ENCODE measurements at places on chromosomes 1 and 21. TPM values are rescaled to one million over a fixed set of nuclear protein-coding genes. Genes with fewer than 3 reads are reported as not detected.

The DR1 gene
- total RNA-seq: 49.9 TPM

The F13B gene
- not detected for total RNA-seq

The CSF3R gene
- total RNA-seq: 0.41 TPM

The HES5 gene
- not detected for total RNA-seq

The RHBG gene
- not detected for total RNA-seq

The ARF1 gene
- total RNA-seq: 375 TPM

The FAF1 gene
- 44.0 TPM for total RNA-seq

The KLHDC9 gene
- total RNA-seq: not detected

The TDRD10 gene
- total RNA-seq: not detected

The JUN gene
- total RNA-seq: 595 TPM

The CD1E gene
- total RNA-seq: not detected

The INAVA gene
- not detected for total RNA-seq

The FMN2 gene
- not detected for total RNA-seq

The AADACL4 gene
- total RNA-seq: not detected

The TTLL7 gene
- not detected for total RNA-seq

The GBP6 gene
- 0.14 TPM for total RNA-seq

The PRAMEF1 gene
- total RNA-seq: not detected

The OR6K3 gene
- total RNA-seq: not detected

The CNR2 gene
- total RNA-seq: 0.98 TPM

The C1orf141 gene
- not detected for total RNA-seq

The RXFP4 gene
- not detected for total RNA-seq

The CRTC2 gene
- total RNA-seq: 201 TPM

The KLF17 gene
- not detected for total RNA-seq

The CASZ1 gene
- total RNA-seq: 48.0 TPM

The LCK gene
- total RNA-seq: 206 TPM

The LCA5L gene
- not detected for total RNA-seq

The LCE1C gene
- total RNA-seq: not detected

The CRNN gene
- total RNA-seq: not detected

The OR2L2 gene
- total RNA-seq: 0.11 TPM

The GLMP gene
- 10.9 TPM for total RNA-seq

The APOBEC4 gene
- not detected for total RNA-seq

The CRABP2 gene
- 4.6 TPM for total RNA-seq
